Esophagus squamous epithelium (tissue), 5 donors: ENCODE measurements at places on chromosomes 16 and 17.

GRCh38 chr16:73046849-73047214, 1.1 kb downstream of the ZFHX3 start:
- DNase-seq, result no peak

- no peak for DNase-seq
These were observed at the start of gene KATNB1 for GRCh38 chr16:57735755-57736418. Gene KATNB1 (plus strand): TSS chr16:57735770. CDS start chr16:57737244, 1,474 bp downstream.

DNA sequence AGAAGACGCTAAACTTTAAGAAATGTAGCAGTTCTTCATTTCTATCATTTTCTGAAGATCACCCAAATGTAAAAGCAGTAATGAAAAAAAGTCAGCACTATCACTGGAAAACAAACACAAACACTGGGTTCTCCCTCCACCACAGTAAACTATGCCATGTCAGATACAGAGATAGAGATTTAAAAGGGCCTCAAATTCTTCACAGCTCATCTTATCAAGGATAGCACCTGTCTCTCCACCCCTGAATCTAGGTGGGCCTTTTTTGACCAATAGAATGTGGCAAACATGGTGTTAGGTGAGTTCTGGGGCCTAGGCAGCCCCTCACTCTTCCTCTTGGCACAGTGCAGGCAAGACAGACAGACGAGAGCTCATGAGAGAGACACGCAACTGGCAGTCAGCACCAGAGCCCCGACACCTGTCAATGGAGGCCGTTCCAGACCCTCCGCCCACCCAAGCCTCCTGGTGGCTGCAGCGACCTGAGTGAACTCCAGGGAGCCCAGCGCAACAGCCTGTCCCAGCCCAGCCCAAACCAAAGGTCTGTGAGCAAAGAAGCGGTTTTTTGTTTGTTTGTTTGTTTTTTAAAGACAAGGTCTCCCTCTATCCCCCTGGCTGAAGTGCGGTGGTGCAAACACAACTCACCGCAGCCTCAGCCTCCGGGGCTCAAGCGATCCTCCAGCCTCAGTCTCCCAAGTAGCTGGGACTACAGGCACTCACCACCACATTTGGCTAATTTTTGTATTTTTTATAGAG, 79.8 kb downstream of the TBC1D16 start:
- DNase-seq, result no peak

- no peak for DNase-seq
These were observed 152.6 kb upstream of the CACNG5 start for GRCh38 chr17:66682283-66682682.

GRCh38 chr16:63530208-63530607, 1494.0 kb upstream of the CDH8 start:
- DNase-seq, result no peak

DNA sequence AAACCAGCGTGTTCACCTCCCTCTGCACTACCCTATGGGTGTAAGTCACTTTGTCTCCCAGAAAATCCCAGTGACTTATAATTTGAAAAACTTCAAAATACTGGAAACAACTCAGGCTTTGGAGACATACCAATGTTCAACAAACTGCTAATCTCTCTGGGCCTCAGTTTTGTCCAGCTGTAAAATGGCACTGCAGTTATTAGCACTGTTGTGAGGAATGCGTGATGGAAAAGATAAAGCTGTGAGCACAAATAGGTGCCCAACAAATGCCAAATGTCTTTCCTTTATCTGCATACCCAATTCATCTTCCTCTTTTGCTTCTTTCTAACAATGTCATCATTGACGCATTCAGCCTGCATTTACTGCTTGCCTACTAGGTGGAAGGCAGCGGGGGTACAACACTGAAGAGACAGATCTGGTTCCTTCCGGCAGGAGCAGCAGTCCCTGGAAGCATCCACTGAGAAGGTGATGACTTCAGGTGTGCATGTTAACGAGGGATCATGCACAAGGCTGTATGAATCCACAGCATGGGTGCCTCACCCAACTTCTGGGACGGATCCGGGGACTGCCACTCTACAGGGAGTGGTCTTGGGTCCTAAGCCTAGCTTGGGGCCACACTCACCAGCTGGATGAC, 63.4 kb downstream of the CYTH1 start:
- no peak for DNase-seq

DNA sequence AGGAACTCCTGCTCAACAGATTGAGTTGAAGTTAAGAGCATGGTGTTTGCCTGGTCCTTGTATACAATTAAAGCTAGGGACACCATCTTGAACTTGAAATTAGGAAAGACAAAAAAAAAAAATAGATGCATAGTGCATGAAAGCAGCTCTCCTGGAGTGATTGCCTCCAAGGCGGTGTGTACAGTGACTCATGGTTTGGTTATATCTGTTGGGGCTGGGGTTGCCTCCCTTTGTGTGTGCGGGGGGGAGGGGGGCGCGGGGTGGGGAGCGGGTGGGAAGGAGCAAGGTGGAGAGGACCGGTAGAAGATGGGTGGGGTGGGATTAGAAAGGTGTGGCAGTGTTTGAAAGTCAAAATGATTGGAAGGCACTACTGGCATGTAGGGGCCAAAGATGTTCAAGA, 3.4 kb downstream of the TMED6 start:
- DNase-seq, result no peak

GRCh38 chr17:83064021-83064731, 15.2 kb upstream of the METRNL start:
- DNase-seq, result no peak

GRCh38 chr17:47099451-47099986, 89.6 kb downstream of the CDC27 start:
- no peak for DNase-seq

DNA sequence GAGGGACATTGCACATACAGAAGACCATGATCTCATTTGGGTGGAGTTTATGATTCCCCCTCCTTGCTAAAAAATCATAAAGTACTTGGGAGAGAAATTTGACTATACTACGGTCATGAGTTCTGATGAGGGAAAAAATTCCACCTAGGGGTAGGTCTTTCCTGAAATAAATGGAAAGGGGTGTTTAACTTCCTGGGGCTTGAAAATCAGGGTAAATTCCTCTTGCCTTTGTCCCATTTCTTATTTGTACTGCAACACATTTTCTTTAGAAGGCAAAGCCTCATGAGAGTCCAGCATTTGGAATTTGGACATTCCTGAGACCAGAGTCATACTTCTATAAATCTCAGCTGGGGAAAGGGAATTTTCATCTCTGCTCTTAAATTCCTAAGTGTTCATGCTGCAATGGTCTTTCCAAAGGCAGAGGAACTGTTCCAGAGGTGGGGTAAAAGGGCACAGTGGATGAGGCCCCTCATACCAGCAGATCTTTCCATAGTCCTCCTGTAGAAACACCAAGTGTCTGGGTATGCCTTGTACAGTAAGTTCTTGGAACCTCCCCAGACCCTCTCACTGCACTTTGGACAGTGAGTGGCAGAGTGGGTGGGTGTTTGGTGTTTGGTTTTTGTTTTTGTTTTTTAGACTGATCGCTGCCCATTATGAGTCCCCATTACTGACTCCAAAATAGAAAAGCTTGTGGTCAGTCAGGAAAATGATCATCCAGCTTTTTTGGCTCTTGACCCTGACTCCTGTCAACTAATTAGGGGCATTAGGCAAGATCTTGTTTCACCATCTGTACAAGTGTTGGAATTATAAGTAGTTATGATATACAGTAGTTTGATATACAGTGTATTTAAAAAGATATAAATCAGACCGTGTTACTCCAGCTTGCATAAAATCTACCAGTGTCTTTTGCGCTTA, 6.0 kb downstream of the LYRM1 start:
- no peak for DNase-seq

DNA sequence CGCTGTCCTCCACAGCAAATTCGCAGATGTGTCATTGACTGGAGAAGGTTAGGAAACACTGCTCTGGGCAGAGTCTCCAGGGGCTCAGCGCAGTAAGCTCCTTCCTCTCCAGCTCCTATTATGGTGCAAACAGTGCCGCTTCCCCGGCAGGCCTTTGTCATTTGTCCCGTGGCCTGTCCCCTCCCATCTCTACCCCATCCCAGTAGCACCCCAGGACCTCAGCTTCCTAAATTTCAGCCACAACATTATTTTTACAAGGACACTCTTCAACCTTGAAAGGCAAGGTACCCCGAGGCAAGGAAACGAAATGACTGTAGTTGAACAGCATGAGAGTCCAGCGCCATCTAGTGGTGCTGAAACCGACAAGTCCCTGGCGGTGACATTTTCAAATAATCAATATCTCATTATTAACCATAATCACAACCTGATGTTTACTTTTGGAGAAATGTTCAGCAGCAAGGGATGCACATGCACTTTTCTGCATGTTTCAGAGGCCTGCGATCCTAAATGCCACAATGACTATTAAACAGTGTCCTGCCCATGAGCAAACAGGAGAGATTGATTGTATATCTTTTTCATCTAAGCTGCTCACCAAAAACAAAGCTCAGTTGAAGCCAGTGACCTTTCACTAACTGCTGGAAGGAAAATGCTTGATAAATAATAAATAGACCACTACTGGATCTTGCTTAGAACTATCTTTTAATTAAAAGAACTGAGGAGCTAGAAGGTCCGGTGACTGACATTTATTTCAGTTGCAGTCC, 16.5 kb downstream of the MRPS23 start:
- DNase-seq, result no peak

DNA sequence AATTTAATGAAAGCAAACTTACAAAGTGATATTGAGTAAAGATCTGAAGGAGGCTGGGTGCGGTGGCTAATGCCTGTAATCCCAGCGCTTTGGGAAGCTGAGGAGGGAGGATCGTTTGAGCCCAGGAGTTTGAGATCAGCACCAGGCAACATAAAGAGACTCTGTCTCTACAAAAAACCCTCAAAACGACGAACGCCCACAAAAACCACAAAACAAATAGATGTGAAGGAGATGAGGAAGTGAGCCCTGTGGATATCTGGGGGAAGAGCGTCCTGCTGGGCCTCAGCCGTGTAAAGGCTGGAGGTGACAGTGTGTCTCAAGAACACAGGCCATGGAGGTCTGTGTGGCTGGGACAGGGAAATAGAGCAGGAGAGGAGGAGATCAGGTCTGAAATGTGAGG, 68.8 kb downstream of the ITFG1 start:
- DNase-seq, result no peak

DNA sequence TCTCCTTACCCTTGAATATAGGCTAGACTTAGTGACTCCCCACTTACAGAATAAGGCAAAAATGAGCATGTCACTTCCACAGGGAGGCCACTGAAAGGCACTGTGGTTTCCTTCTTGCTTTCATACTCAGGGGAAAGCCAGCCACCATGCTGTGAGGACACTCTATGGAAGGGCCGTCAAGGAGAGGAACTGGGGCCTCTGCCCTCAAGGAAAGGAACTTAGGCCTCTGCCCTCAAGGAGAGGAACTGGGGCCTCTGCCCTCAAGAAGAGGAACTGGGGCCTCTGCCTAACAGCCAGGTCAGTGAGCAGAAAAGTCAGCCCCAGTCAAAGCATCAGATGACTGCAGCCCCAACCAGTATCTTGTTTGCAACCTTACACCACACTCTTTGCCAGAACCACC, 30.1 kb downstream of the VPS35 start:
- no peak for DNase-seq

GRCh38 chr16:30054959-30055553, 10.5 kb upstream of the ALDOA start:
- no peak for DNase-seq

- DNase-seq, result no peak
These were observed 6.5 kb downstream of the SLC6A4 start for GRCh38 chr17:30229012-30229411.

GRCh38 chr16:68564382-68564985, 25.4 kb downstream of the ZFP90 start:
- no peak for DNase-seq

GRCh38 chr16:68776821-68777485, 39.9 kb downstream of the CDH1 start:
- DNase-seq, result no peak

GRCh38 chr17:63436523-63437110, 9.5 kb downstream of the CYB561 start:
- DNase-seq, result no peak

- no peak for DNase-seq
These were observed 338.0 kb downstream of the WWOX start for GRCh38 chr16:78437352-78437968.

GRCh38 chr17:17041018-17041521, 1.2 kb upstream of the MPRIP start:
- DNase-seq, result no peak

GRCh38 chr17:4116516-4116915, 26.3 kb downstream of the ZZEF1 start:
- DNase-seq, result no peak

- no peak for DNase-seq
These were observed 51.3 kb downstream of the PIPOX start for GRCh38 chr17:29094101-29094708.

GRCh38 chr17:79123988-79124387, 49.4 kb downstream of the ENGASE start:
- no peak for DNase-seq

DNA sequence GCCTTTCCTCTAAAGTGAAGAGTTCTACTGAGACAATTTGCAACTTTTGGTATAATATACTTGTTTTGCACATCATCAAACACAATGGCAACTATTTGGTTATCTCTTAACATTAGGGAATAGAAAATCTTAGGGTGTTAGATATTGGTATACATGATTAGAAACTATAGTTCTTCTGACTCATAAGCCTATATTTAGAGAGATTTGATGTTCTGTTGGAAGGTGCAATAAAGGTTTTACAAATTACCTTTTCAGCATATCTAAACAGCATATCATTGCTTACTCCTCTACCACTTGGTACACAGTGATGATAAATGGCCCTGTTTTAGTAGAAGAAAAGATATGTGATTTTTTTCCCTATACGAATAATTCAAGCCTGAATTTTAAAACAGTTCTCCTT, 6.2 kb downstream of the EVI2B start:
- DNase-seq, result no peak

GRCh38 chr16:12588510-12588909, 215.2 kb downstream of the CPPED1 start:
- no peak for DNase-seq

GRCh38 chr17:43219001-43219400, 7.3 kb downstream of the TMEM106A start:
- DNase-seq, result no peak

- no peak for DNase-seq
These were observed 54.8 kb upstream of the MAP3K14 start for GRCh38 chr17:45371414-45372324.

GRCh38 chr17:45147581-45148182, 593 bp upstream of the HEXIM1 start:
- no peak for DNase-seq

DNA sequence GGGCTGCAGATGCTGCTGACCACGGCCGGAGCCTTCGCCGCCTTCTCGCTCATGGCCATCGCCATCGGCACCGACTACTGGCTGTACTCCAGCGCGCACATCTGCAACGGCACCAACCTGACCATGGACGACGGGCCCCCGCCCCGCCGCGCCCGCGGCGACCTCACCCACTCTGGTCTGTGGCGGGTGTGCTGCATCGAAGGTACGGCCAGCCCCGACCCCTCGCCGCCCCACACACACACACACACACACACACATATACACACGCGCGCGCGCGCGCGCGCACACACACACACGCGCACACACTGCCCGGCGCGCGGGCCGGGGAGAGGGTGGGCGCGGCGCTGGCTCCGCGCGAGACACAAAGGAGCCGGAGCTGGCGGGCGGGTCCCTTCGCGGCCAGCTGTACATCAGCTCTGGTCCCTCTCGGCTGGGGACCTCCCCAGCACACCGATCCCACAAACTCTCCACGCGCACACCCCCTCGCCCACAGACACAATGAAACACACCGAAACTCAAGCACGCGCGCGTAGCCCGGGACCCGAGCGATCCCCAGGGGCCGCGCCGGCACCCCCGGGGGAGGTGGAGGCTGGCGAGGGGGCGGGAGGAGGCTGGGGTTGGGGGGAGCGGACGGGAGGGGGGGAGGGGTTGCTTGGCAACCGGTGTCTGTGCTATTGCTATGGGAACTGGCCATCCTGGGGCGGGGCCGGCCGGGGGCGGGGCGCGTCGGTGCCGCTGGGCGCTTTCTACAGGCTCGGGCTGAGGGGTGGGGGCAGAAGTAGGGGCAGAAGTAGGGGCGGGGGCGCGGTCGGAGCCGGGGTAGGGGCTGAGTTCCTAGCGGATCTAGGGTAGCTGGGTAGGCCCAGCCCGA, 658 bp downstream of the CACNG4 start:
- no peak for DNase-seq
